ENCODE measurements at places on chromosomes 7 and 10.
A peak's percentile ranks its signal among the peaks of the same experiment; 100 is the strongest.

DNA sequence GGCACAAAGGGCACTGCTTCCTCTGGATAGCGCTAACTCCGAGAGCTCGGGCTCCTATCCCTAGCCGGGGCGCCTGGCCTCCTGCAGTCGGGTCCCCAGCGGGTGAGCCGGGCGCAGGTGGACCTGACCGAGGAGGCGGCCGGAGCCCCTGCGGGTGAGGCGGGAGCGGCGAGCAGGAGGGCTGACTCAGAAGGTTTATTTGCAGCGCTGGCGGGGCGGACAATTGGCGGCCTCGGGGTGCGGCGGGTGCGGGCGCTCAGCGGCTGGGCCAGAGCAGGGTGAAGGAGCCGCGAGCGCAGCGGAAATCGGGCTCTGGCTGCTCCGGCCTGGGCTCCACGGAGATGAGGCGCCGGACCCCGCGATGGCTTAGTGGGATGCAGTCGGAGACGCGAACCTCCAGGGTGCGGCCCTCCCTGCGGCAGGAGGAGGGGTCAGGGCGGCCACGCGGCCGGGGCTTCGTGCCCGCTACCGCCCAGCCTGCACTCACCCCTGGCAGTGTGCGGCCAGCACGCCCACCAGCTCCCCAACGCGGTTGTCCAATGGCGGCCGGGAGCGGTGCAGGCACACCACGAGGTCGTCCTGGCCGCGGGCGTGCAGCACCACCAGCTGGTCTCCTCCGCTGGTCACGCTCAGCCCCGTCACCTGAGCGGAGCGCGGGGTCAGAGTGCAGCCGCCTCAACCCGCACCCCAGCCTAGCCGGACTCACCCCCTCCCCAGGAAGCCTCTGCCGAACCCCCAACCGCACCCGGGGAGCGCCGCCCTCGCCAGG lies 16.1 kb downstream of the MYO1G start:
- no peak for DNase-seq

DNA sequence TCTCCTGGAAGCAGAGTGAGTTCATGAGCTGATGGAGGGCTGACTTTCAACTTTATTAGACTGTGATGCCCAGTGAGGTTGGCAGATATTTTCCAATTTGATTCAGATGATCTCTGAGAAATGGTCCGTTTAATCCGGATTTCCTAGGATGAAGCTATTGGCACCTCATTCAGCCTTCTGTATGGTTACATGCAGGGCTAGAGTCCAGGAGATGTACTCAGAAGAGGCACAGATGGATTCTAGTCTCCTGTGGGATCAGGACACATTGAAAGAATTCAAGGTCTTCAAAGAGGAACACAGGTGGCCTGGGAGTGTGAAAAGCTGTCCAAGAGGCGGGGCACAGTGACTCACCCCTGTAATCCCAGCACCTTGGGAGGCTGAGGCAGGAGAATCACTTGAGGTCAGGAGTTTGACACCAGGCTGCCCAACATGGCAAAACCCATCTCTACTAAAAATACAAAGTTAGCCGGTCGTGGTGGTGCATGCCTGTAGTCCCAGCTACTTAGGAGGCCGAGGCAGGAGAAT lies 23.0 kb upstream of the RHEB start:
- DNase-seq = no peak

- no peak for DNase-seq
These were observed 9.9 kb downstream of the SMURF1 start for GRCh38 chr7:99133766-99134564.

DNA sequence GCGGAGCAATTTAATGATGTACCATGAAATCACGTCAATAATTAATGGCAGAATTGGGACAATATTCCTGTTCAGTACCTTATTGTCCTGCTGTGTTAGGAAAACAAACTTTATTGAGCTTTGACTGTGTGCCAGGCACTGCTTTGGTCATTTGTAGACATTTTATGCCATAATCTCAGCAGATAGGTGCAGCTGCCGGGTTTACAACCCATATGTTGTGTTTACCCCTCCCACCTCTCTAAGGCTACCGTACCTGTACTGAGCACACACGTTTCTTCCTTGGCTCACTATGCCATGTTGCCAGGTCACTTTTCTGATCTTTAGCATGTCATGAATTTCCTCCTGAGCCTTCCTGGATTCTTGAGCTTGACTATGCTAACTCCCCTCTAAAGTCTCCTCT lies 422.2 kb downstream of the PHTF2 start:
- no peak for DNase-seq

GRCh38 chr7:91520645-91521044 lies 256.4 kb downstream of the FZD1 start:
- no peak for DNase-seq

DNA sequence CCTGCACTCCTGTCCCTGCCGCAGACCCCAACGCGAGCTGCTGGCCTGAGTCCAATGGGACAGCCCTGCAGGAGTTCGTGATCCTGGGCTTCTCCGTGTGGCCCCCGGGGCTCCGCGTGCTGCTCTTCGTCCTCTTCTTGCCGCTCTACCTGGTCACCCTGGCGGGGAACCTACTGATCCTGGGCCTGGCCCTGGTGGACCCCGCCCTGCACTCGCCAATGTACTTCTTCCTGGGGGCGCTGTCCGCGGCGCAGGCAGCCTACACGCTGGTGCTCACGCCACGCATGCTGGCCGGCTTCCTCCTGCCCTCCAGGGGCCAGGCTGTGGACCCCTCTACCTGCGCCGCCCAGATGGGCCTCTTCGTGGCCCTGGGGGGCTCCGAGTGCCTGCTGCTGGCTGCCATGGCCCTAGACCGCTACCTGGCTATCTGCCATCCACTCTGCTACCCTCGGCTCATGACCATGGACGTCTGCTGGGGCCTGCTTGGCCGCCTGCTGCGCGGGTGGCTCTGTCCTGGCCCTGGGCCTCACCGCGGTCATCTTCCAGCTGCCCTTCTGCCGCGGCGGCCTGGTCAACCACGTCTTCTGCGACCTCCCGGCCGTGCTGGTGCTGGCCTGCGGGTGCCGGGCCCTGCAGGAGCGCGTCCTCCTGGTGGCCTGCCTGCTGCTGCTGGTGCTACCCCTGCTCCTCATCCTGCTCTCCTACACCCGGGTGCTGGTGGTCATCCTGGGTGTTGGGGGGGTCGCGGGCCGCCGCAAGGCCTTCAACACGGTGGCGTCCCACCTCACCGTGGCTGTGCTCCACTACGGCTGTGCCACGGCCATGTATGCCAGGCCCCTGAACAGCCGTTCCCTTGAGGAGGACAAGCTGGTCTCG lies 71.7 kb downstream of the RBAK start:
- DNase-seq = no peak

GRCh38 chr7:7944619-7945282 lies 23.8 kb upstream of the GLCCI1 start:
- DNase-seq = peak; percentile 6

GRCh38 chr10:72027498-72027897 lies 60.9 kb downstream of the SPOCK2 start:
- no peak for DNase-seq

DNA sequence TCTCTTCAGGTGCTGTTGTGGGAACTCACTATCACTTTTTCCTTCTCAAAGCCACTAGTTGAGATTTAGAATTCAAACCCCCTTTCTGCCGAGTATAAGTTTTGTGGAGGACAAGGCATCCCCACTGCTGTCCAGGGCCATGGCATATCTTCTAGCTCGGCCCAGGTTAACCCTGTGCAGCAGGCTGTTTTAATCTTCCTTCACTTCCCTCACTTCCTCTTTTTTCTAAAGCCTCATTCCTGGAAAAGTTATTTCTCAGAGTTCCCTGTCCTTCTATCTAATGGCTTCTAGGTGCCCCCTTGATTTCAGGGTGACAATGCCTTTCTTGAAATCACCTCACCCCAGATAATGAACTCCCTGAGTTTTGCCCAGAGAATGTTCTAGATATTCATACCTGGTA lies 222.3 kb downstream of the SNX10 start:
- no peak for DNase-seq

- DNase-seq = no peak
These were observed 259.8 kb upstream of the AOAH start for GRCh38 chr7:36984041-36984521.

GRCh38 chr10:118669020-118669791 lies 73.8 kb upstream of the PRLHR start:
- DNase-seq = no peak

GRCh38 chr7:44087911-44088838 lies 5.8 kb upstream of the POLM start:
- no peak for DNase-seq

DNA sequence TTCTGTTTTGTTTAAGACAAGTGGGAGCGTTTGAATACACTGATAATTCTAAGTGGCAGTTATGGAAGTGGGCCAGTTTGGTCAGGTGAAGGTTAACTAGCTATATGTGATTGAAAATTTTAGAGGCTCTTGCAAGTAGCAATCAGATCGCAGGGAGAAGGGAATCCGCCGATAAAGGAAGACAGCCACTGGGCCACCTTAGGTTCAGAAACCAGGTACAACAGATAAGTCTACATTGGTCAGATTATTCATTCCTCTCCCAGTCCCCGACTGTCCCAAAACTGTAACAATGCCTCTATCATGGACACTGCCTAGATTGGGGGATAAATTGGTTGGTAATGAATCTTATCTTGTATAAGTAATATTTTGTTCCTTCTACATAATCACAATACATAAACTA lies 8.9 kb downstream of the ANK3 start:
- no peak for DNase-seq

DNA sequence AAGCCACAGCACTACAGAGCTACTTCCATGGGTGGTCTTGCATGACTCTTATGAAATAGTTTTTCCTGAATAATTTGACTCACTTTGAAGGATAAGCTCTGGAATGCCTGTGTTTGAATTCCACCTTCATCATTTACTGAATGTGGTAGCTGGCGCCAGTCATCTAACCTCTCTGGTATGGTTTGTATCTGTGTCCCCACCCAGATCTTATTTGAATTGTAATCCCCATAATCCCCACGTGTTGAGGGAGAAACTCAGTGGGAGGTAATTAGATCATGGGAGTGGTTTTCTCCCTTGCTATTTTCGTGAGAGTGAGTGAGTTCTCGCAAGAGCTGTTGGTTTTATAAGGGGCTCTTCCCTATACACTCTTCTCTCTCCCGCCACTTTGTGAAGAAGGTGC lies 11.2 kb upstream of the SLC13A1 start:
- DNase-seq = no peak

DNA sequence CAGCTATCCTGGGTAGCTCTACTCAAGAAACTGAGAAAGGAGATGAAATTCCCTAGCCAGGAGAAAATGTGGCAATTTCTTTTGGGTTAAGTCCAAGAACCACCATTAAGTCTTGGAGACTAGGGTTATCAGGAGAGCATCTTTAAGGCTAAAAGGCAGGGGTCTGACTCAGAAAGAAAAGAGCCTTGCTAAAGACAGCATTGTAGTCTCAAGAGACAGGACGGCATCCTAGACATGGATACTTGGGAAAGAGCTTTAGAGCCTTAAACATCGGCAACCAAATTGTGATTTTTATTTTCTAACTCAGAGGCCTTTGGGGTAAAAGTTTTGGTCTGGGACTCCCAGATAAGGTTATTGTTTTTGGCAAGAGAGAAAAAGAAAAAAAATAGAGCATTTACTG lies 83.1 kb downstream of the FAS start:
- no peak for DNase-seq

GRCh38 chr7:127041689-127042452 lies 210.9 kb downstream of the GRM8 start:
- DNase-seq = no peak

GRCh38 chr7:123791001-123791400 lies 42.2 kb upstream of the WASL start:
- no peak for DNase-seq

- DNase-seq = no peak
These were observed 275.3 kb downstream of the DNAJB6 start for GRCh38 chr7:157612009-157612663.

DNA sequence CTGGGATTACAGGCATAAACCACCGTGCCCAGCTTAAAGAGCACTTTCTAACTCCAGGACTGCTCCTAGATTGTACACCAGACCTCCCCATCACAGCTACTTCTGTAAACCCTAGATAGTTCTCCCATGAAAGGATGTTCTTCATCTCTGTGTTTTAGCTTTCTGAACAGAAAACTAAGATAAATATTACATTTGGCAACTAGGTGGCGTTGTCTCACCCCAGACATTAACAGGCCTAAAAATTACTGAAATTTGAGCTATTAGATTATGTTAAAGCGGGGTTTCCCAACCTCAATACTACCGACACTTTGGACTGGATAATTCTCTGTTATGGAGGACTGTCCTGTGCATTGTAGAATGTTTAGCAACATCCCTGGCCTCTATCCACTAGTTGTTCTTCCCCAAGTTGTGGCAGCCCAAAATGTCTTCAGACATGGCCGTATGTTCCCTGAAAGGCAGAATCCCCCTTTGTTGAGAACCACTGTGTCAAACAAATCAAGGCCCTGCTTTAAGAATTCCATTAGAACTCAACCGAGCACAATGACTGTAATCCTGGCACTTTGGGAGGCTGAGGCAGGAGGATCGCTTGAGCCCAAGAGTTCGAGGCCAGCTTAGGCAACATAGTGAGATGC lies 19.1 kb downstream of the ATOH7 start:
- DNase-seq = no peak

GRCh38 chr7:19701471-19701870 lies 7.4 kb downstream of the POLR1F start:
- DNase-seq = no peak

DNA sequence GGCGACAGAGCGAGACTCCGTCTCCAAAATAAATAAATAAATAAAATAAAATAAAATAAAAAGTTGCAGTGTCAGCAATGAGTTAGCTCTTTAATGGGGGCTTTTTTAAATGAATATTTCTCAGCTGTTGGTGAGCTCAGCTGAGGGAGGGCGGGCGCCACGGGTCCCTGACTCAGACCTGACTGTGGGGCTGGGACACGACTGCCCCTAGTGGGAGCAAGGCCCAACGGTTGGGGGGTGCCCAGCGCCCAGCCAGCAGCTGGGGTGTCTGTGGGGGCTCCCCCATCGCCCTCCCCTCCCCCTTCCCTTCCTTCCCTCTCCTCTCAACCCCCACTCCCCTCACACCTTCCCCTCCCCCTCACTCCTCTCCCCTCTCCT lies 46.6 kb downstream of the PWWP2B start:
- peak; percentile 64 for DNase-seq

DNA sequence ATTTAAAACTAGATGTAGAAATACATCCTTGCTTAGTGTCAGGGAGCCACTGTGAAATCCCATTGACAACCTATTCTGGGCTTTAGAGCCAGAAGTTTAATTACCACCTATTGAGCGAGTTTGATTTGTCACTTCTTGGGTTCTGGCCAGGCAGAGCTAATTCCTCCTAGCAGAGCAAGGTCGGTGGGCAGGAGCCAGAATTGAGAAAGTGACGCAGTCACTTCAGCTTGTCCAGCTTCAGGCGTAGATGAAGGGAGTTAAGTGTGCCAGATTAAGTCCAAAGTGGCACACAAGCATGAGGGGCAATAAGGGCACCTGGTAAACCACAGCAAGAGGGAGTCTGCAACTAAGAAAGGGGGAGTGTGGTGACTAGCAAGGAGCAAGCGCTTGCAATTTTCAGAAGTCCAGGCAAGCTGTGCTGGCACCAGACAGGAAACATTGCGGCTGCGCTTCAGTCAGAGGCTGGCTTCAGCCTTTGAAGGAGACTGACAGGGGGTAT lies 119.4 kb downstream of the ST7 start:
- no peak for DNase-seq

- no peak for DNase-seq
These were observed 549 bp downstream of the GPNMB start for GRCh38 chr7:23247046-23247602.

Data from stimulated activated CD4-positive, alpha-beta T cell treated with anti-CD3 and anti-CD28 coated beads, TNF-alpha, amount 100 ng/mL, for 4 hours (primary cell).